Stimulated activated CD4-positive, alpha-beta T cell treated with anti-CD3 and anti-CD28 coated beads, Interleukin-4, amount 100 ng/mL, for 1 hour (primary cell): ENCODE measurements at places on chromosomes 3 and 15.
A peak's percentile ranks its signal among the peaks of the same experiment; 100 is the strongest.

DNA sequence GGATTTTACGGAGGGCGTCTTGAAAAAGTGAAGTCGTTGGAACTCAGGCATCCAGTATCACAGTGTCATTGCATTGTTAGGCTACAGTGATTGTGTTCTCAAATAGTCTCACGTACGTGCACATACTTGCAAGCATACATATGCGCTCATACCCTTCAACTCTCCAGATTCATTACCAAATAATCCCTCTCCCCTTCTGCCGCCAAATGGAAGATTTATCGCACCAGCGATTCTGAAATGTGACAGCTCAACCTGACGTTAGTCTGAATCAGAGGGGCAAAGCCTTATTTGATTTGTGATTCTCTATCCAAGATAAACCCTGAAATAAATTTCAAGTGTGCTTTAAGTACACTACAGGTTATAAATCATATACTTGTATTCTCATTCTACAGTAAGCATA lies 119.4 kb downstream of the GADL1 start:
- no peak for DNase-seq

DNA sequence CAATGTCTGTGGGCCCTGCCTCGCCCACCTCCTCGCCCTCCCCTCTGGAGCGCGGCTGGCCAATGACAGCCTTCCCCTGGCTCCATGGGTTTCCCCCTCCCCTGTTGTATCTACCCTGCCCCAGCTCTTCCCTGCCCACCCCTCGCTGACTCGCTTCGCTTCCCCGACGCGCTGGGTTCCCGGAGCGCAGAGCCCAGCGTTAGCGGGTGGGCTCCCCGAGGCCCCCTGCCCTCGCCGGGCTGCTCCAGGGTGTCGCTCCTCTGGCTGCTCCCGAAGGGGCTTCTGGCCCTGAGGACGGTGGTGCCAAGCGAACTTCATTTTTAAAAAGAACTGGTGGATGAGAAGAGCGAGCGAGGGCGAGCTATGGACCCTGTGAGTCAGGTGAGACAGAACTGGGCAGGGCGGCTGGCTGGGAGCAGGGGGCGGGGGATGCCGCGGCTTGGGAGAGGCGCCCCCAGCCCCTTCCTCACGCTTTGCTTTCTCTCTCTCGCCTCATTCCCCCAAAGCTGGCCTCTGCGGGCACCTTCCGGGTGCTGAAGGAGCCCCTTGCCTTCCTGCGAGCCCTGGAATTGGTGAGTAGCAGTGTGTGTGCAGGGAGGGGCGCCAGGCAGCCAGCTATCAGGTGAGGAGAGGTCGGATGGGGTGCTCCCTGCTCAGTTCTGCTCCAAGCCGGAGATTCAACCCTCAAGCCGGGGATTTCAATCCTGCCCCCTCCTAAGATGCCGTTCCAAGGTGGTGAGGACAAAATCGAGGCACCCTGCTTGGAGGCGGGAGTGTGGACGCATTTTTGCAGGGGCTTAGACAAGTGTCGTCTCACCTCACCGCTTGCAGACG lies at the start of gene SYNPR:
Gene SYNPR (plus strand): TSS at position 138 of the 834 bp plus-strand sequence.
- no peak for DNase-seq

DNA sequence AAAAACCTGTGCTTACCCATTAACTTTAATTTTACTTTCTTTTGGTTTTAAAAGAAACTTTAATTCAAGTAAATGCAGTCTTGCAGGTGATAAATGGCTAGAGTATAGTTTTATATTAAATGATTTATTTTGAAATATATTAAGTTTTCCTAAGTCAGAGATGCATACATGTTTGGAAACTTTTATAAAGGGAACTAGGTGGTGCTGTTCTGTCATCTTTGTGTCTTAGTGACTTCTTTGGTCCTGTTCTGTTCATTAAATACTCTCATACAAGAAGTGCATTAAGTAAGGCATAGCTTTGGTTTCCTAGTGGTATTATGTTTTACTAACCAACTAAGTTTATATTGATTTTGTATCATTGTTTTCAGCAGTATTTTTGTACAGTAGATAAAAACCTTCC lies 15.6 kb downstream of the CADM2 start:
- DNase-seq: no peak

GRCh38 chr3:104519068-104519467 lies 847.6 kb upstream of the ALCAM start:
- no peak for DNase-seq

- DNase-seq: peak; percentile 53
Measured at GRCh38 chr15:77019521-77020331, 24.8 kb downstream of the PSTPIP1 start.

DNA sequence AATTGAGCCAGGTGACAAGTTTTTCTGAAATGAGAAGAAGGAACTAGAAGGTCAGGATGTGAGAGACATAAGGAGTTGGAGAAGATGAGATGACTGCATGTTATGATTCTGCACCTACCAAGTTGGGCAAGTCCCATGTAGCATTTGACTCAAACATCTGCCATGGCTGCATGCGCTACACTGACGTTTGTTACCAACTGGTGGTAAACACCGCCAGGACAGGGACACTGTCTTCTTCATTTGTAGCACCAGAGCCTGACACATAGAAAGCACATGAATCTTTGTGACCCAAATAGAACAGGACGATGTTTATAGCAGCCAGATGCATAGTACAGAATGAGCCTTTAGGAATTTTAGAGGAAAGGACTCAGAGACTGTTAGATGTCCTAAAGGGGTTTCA lies 236.7 kb downstream of the MYRIP start:
- DNase-seq: no peak

- DNase-seq: no peak
Measured at GRCh38 chr3:34073111-34073510, 274.7 kb downstream of the PDCD6IP start.

- DNase-seq: no peak
Measured at GRCh38 chr3:104578558-104578957, 788.2 kb upstream of the ALCAM start.

DNA sequence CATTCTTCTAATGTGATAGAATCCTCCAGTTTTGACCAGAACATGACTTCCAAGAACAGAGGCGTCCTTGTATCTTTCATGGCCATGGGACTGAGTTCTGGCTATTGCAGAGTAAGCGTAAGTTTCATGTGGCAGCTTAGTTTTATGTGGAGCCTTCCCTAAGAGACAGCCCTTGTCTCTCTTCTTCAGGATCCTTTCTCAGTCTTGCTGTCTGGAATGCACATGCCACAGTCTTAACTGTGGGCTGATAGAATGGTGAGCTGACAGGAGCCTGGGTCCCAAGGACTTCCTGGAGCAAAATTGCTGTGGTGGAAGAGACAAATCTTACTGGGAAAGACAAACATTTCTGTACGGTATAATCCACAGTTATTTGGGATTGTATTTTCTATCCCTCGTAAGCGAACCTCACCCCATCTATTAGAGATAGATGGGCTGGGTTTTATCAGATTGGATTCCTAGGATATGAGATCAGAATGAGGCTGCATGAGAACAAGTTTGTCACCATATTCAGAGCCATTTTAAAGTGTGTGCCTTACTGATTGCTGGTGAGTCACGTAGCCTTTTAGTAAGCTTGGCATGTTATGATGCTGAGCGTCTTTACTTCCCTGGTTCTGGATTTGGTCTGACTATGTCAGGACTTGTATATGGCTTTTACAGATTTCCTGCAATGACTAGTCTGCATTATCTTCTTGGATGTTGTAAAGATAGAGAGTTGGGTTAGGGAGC lies 32.8 kb downstream of the CDIN1 start:
- DNase-seq: no peak

DNA sequence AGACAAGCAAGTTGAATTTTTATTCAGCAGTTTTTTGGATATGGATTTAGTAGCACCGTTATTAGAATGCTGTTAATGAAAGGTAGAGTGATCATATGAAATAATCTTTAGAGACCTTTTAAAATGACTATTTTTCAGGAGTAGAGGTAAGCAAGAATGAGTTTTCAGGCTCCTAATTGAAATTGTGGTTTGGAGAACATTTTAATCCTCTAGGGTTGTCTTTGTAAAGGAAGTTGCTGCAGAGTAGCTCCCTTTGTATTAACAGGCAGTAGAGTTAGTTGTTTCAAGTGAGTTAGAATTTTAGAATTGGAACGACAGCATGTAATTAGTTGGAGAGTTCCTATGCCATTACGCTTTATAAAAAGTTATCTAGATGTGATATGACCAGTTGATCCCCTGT lies 27.2 kb upstream of the EDEM1 start:
- DNase-seq: no peak

GRCh38 chr3:132964266-132964665 lies 73.9 kb upstream of the TMEM108 start:
- no peak for DNase-seq

GRCh38 chr3:188756241-188756640 lies 415.5 kb upstream of the TPRG1 start:
- no peak for DNase-seq

DNA sequence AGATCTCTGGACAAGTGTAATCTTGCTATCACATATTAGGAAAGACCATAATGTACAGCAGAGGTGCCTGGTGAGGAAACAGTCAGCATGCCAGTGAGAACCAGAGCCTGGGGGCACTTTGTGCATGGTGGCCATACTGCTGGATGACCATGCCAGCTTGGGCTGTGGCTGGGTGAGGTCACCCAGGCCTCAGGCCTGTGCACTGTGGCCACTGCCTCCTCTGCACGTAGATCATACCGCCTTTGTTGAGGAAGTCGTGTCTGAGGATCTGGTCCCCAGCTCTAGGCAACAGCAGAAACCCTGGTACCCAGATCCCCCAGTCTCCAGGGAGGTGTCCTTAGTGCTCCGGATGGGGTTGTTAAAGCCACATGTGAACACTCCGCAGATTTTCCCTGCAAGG lies 38.9 kb downstream of the ZNF710 start:
- no peak for DNase-seq

GRCh38 chr15:76987896-76988860 lies 6.7 kb upstream of the PSTPIP1 start:
- peak; percentile 44 for DNase-seq

DNA sequence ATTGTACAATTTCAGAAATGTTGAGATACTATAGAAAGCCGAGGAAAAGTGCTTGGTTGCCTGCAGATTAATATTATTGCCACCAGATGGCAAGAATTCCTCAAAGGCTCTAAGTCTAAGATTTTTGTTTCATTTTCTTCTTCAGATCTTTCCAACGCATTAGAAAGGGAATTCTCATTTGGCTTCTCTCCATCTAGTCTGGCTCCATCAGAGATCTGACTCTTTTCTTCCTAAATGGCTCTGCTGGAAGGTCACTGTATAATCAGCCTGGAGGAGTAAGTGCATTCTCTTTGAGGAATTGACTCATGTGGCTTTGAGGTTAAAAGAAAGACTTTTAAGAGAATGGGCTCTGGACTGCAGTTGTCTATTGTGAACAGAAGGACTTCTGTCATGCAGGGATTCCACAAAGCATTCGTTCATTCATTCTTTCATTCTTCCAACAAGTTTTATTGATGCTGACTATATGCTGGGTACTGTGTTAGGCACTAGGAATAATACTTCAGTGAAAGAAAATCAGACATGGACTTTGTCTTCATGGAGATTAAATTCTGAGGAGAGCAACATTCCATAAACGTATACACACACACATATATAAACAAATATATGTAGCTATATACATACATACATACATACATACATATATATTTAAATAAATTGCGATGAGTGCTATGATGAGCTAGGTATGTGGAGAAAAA lies 55.3 kb downstream of the SLC28A2 start:
- no peak for DNase-seq

GRCh38 chr3:107978131-107979055 lies 112.4 kb downstream of the CD47 start:
- DNase-seq: no peak
